ENCODE measurements at places on chromosomes 5 and 9. TPM values are rescaled to one million over a fixed set of nuclear protein-coding genes. Genes with fewer than 3 reads are reported as not detected.

The BSPRY gene
- 5.0 TPM for polyA plus RNA-seq

The GRIA1 gene
- 0.96 TPM for polyA plus RNA-seq

GRCh38 chr5:179188636-179189035, 128.5 kb downstream of the ZNF354C start:
- no peak for DNase-seq

GRCh38 chr5:1225081-1225480, at the start of gene SLC6A18:
SLC6A18 (plus strand) TSS chr5:1225381; CDS start chr5:1225478, 97 bp downstream.
- DNase-seq = no peak

GRCh38 chr5:134523543-134524271, 1.8 kb upstream of the JADE2 start:
- no peak for DNase-seq

DNA sequence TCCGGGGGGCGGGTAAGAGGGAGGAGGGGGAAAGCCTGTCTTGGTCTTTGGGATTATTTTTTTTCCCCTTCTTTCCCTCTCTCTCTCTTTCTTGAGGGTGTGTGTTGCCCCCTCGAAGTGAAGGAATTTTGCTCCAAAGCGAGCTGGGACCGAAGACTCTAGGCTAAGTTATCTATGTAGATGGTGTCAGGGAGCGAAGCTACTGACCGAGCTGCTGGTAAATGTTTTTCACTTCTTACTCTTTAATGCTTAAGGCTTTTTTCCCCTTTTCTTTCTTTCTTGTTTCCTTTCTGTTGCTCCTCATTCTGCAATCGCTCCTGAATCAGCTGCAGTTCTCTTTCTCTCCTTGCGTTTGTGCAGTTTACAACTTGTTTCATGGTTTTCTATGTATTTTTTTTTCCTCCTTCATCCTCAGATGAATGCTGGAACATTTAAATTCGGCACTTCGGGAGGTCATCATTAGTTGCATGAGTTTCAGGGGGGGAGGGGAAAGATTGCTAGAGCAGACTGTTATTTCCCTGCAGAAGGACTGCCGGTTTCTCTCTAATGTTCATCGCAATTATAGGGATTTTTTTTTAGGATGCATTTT, 1312.0 kb upstream of the WWC1 start:
- peak; percentile 12 for DNase-seq

DNA sequence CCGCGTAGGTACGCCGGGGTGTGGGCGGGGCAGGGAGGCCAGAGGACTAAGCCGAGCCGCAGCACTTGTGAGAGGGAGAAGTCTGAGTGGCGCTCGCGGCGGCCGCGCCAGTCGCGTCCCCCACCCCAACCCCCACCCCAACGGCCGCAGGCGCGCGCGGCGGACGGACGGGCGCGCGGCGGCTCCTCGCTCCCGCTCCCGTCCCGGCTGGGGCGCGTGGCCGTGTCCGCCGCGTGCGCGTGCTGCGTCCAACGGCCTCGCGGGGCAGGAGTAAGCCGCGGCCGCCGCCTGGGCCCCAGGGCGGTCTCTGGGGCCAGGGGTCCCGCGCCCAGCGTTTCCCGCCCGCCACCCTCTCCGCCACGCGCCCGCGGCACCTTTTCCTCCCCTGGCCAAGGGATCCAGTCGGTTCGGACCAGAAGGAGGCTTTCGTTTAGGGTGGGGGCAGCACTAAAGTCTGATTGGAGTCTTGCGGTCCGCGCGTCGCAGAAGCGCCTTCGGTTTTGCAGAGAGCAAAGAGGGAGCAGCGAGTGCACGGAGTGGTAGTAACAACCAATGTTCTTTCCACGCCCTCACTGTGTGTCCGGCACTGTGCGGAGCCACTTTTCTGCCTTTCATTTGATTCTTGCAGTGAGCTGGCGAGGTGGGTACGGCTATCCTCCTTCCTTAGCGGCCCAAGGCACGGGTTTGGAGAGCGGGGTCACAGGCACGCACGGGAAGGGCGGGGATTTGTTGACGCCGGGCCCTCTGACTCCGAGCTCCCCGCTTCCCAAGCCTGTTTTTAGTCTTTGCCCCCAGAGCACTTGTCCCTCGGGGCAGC, 483 bp downstream of the G3BP1 start:
- peak; percentile 64 for DNase-seq
